ENCODE measurements at places on chromosomes 3 and 15. TPM values are rescaled to one million over a fixed set of nuclear protein-coding genes. Genes with fewer than 3 reads are reported as not detected.

Gene PTX3
- 4.1 TPM for total RNA-seq

Gene PLA2G4E
- 1.7 TPM for total RNA-seq

Gene AMT
- 9.5 TPM for total RNA-seq

Gene SPINK8
- total RNA-seq: not detected

Gene DVL3
- total RNA-seq: 73.5 TPM

Gene PCSK6
- 41.0 TPM for total RNA-seq

Gene WDR49
- total RNA-seq: 33.9 TPM

Gene MYH15
- total RNA-seq: 0.18 TPM

Gene BMF
- total RNA-seq: 42.5 TPM

Gene ATP10A
- total RNA-seq: 33.7 TPM

Gene P3H2
- 50.4 TPM for total RNA-seq

Gene MAGEF1
- 30.9 TPM for total RNA-seq

Gene KLHL18
- total RNA-seq: 13.4 TPM

Gene HESX1
- total RNA-seq: 1.9 TPM

Gene THRB
- total RNA-seq: 23.5 TPM

Gene ATP8B4
- 23.1 TPM for total RNA-seq

Gene PLOD2
- 24.7 TPM for total RNA-seq

Gene IGF2BP2
- total RNA-seq: 15.6 TPM

Gene CCNB2
- total RNA-seq: 5.1 TPM

Gene GNB4
- total RNA-seq: 56.2 TPM

Gene UCN2
- total RNA-seq: not detected

Gene VGLL3
- 49.2 TPM for total RNA-seq

All from lung (tissue), 17 donors.